ENCODE measurements at places on chromosomes 12 and 14.
A peak's percentile ranks its signal among the peaks of the same experiment; 100 is the strongest.

DNA sequence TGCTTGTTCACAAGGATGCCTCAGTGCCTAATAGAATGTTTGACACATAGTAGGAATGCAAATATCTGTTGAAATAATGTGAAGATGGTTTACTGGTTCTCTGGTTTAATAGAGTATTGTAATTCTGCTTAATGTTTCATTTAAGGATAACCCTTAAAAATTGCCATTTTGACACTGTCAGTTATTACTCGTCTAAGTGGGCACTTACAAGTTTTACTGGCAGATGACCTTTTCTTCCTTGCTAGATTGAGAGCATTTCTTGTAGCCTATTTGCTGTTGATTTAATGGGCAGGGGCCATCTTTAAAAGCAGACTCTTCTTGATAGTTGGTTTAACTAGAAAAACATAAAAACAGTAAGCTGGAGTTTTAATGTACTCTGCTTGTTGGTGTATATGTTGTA is 1.9 kb downstream of the TMEM263 start:
- DNase-seq: no peak

DNA sequence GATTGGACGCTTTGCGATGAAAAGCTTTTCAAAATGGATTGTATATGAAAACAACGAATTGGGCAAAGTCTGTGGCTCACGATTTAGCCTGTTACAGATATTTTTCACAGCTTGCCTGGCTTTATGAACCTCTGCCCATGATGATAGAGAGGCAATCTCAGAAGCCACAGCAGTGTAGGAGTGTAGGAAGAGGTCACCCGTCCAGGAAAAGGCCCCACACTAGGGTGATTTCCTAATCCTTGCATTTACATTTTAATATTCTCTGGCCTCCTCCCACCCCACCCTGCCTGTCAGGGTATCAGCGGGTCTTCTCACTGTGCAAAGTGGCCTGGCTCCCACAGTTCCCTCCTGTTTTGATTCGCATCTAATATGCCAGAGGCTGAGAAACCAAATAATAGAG is 81.8 kb upstream of the FOXN3 start:
- no peak for DNase-seq

DNA sequence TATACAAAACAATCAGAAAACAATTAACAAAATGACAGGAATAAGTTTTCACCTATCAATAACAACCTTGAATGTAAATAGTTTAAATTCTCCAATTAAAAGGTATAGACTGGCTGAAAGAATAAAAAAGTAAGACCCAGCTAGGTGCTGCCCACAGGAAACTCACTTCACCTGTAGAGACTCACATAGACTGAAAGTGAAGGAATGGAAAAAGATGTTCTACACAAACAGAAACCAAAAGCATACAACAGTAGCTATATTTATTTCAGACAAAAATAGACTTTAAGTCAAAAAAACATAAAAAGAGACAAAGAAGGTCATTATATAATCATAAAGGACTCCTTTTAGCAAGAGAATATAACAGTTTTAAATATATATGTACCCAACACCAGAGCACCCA is 152.4 kb upstream of the PWP1 start:
- no peak for DNase-seq

DNA sequence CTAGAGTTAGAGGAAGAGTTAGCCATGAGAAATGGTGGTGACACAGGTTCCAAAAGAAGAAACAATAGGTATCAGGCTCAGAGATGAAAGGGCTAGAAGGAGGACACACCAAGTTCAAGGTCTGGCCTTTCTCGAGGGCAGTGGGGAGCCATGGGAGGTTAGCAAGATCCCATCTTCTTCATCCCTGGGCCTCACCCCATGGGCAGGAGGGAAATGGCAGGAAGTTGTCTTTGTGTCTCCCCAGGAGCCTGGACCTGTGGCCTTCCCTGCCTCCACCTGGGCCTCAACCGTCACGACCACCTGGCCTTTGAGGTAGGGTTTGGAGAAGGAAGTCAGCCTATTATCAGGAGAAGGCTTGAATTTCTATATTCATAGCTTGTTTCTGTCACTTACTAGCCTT is 5.8 kb upstream of the AQP2 start:
- no peak for DNase-seq

DNA sequence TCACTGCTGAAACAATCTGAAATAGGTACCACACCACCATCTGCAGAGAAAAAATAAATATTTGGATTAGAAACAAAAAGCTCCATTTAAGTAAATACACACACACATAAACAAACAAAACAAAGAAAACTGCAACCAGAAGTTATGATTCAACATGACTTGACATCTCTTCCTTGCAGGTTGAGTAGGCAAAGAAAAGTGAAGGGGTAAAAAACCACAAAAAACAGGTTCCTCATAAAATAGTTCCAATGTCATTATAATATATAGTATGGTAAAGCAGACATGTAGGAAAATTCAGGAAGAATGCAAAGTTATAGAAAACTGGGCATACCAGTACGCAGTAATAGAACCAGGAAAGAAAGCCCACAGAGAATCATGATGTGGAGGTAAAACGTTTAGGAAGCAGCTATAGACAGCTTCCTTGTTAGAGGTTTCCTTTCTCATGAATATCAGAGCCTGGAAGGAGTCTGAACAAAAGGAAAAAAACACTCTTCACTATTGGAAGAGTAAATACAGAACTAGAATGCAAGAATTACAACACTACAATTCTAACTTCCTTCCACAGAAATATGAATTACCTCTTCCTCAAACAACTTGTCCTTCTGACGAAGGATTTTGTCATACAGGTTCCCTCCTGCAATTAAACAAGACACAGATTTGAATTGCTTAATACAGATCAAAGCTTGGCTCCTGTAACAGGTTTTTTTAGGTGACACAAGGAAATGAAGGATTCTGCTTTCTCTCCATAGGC is 6.1 kb downstream of the NEK9 start:
- DNase-seq: no peak

- no peak for DNase-seq
Measured at GRCh38 chr14:72081137-72081536, 148.9 kb downstream of the RGS6 start.

GRCh38 chr12:120283318-120283717 is 8.4 kb downstream of the RNU4-2 start:
- DNase-seq: no peak

DNA sequence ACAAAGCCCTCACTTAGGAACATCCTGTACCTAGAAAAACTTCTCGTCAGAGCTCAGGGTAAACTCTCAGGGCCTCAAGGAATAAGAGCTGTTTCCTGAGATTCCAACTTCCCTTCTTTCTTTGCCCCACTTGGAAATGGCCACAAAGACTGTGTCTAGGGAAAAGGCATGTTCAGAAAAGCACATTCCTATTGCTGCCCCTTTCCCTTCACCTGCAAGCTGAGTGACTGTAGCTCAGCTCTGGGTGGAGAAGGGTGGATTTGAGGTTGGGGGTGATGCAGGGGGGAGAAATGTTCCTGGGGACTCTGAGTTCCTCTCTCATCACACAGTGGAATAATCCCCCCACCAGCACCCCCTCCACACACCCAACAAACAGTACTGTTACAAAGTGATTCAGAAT is 6.8 kb downstream of the ENDOU start:
- DNase-seq: no peak

- DNase-seq: no peak
Measured at GRCh38 chr12:124747426-124748161, 116.1 kb downstream of the SCARB1 start.

GRCh38 chr12:47223031-47223847 is 143.5 kb upstream of the AMIGO2 start:
- DNase-seq: no peak

DNA sequence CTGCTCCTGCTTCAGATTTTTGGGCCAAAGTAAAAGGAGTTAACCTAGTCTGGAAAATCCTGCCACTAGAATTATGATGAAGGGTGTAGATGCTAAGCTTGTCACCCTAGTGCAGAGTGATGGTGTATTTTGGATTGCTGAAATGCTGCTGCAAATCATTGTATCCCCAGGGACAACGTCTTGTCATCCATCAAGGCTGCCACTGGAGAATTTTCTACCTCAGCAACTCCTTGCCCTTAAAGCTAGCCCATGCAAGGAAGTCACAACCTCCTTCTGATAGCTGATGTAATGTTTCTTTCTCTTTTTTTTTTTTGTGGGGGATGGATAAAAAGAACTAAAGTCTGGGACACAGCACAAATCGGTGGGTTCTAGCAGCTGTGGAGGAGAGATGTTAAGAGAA is 139.4 kb upstream of the FRMD6 start:
- no peak for DNase-seq

GRCh38 chr12:29782285-29782870 is 1.4 kb downstream of the TMTC1 start:
- no peak for DNase-seq

GRCh38 chr12:124443931-124444712 is 123.3 kb downstream of the NCOR2 start:
- no peak for DNase-seq

GRCh38 chr12:591167-592023 is 71.8 kb downstream of the NINJ2 start:
- no peak for DNase-seq

- DNase-seq: no peak
Measured at GRCh38 chr12:111578276-111578970, 20.7 kb downstream of the ATXN2 start.

- DNase-seq: peak; percentile 3
Measured at GRCh38 chr12:83823386-83824045, 1089.1 kb downstream of the SLC6A15 start.

GRCh38 chr14:23694085-23694948 is 58.2 kb downstream of the DHRS2 start:
- DNase-seq: no peak

DNA sequence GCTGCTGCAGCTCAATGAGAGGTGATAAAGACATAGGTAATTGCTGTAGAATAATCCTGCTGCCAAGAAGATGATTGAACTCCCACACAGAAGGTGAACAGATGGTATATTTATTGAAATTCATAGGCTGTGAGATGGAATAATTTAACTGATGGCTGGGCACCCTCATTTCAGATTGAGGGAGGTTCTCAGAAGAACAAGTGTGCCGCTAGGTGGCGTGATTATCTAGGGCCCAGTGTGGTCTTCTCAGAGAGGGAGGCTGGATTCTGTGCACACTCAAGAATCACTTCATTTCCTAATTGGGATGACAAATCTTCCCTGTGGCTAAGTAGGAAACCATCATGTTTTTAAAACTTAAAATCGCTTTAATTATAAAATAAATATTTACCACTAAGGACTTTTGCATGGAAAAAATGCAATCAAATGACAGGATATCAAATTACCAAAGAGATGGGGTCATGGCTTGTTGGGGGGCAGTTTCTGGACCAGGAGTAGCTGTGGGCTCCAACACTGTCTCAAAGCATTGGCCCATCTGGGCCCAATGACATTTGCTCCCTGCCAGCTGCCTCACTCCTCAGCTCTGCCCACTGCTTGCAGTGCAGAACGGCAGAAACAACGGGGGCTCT is 132.3 kb downstream of the SNAPC1 start:
- peak; percentile 67 for DNase-seq

GRCh38 chr12:122929812-122930211 is 33.9 kb upstream of the VPS37B start:
- DNase-seq: no peak

- no peak for DNase-seq
Measured at GRCh38 chr14:50999726-51000125, 55.4 kb upstream of the PYGL start.

DNA sequence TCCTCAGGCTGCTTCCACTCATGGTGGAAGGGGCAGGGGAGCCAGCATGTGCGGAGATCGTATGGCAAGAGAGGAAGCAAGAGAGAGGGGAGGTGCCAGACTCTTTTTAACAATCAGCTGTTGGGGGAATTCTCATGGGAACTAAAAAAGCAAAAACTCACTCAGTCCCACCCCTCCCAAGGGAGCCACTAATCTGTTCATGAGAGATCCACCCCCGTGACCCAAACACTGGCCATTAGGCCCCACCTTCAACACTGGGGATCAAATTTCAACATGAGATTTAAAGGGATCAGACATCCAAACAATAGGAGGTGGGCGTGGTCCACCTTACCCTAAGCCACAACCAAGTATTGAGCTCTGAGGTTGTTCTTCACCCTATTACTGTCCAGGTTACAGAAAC is 375.1 kb downstream of the GRIN2B start:
- no peak for DNase-seq

- DNase-seq: no peak
Measured at GRCh38 chr12:101200824-101201223, 9.2 kb downstream of the SLC5A8 start.

- no peak for DNase-seq
Measured at GRCh38 chr14:69008421-69008884, 29.4 kb upstream of the ACTN1 start.

DNA sequence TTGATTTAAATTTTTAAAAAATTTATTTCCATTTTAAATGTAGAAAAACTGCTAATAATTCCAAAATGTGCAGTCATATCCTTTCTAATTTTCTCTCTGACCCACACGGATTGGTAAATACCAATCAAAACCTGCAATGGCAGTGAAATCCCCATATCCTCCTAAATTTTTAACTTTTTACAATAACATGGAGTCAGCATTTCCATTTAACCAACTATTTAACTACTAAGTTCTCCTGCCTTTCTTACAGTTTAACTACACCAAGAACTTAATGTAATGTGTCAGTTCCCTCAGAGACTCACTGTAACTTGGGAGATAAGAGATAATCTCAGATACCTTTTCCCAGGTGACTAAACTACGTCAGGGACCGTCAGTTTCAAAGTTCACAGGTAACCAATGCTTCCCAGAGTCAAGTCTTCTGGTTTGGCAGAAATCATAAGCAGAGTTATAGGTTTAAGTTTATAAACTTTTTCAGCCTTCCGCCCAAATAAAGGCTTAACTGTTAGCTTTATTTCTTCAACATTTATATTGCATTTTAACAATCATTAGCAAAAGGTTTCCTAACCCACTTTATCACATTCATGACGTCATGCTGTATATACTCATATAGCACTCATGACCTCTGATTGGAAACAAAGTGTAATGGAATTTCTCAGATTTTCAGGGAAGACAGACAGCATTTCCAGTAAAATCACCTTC is 7.6 kb downstream of the KRAS start:
- DNase-seq: no peak

- no peak for DNase-seq
Measured at GRCh38 chr12:132484183-132484890, 5.6 kb upstream of the FBRSL1 start.

- DNase-seq: peak; percentile 61
Measured at GRCh38 chr12:6465467-6466183, 4.9 kb downstream of the VAMP1 start.

DNA sequence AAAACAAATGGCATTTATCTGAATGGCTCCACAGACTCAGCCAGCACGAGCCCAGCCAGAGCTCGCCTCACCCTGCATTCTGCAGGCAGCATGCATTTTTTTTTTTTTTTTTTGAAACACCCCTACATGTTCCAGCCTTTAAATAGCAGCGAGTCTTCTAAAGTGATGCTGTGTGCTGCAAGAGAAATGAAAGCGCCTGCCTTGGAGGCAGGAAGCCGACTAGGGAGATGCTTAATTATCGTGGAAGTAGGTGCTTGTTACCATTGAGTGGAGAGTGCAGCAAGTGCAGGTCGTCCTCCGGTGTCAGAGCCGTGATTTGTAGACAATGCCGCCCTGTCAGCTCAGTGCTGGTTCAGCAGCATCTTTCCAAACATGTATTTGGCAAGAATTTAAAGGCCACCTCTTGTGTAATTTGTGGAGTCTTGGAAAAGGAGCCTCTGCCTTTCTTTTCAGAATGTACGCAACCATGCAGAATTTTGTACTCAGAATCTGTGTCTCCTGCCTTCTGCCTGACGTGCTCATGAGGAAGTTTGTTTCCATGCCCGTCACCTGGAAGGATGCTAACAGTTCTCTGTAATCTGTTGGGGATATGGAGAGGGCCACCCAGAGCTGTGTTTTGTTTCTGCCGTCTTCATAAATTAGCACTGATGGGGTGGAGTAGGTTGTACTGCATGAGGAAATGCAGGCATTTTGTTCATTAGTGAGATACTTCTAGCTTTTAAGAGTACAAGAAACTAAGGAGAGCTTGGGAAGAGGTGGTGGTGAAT is 345.9 kb upstream of the RGS6 start:
- no peak for DNase-seq
